CD4-positive, alpha-beta T cell treated with Interleukin-6 at 100 ng/mL for 8 hours (primary cell): ENCODE measurements at places on chromosomes 5 and 9.
A peak's percentile ranks its signal among the peaks of the same experiment; 100 is the strongest.

GRCh38 chr5:158897444-158898160 is 202.1 kb downstream of the EBF1 start:
- DNase-seq = no peak

GRCh38 chr5:137201876-137202275 is 297.2 kb downstream of the SPOCK1 start:
- no peak for DNase-seq

DNA sequence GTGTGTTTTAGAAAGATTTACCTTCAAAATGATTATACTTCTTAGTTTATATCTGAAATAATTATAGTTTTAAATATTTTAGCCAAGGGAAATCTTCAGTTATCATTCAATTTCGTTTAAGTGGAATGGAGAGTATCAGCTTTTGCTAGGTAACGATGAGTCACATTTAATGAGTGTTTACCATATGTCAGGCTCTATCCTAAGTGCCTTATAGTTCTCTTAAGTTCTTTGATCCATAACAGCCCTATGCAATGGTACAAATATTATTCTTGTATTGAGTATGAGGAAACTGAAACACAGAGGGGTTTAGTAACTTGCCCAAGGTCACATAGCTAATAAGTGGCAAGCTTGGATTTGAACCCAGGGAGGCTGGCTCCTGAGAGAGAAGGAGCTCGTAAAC is 37.5 kb upstream of the SHB start:
- DNase-seq = no peak

DNA sequence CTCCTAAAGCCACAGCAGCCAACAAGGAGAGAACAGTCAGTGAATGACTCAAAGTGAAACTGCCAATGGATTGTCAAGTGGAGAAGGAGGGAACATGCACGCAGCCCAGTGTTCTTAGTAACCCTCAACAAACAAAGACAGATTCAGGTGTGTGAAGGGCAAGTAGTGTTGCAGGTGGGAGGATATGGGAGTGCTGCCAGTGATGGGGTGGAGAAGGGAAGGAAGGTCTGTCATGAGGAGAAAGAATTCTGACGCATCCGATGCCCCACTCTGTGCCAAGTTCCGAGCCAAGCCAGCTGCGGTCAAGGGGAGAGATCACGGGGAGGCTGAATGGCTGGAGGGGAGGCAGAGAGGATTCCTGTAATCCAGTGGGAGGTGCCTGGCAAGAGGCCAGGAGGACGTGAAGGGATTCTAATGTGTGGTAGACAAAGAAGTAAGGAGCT is 56.5 kb downstream of the CAST start:
- no peak for DNase-seq

GRCh38 chr5:80713631-80714030 is 58.8 kb upstream of the DHFR start:
- no peak for DNase-seq

- no peak for DNase-seq
Measured at GRCh38 chr5:136375920-136376319, 10.6 kb upstream of the TRPC7 start.

DNA sequence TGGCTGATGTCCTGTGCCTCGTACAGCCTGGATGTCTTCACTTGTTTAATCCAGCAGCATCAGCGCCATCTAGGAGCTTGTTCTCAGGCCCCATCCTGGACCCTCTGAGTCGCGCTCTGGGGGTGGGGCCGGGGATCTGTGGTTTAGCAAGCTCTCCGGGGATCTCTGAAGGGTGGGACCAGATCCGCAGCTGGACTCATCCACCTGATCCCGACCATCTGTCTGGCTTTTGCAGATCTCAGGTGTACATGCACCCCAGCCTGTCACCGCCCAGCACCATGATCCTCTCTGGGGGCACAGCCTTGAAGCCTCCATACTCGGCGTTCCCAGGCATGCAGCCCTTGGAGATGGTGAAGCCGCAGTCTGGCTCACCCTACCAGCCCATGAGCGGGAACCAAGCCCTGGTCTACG is 15.1 kb upstream of the POMT1 start:
- DNase-seq = no peak

- DNase-seq = no peak
Measured at GRCh38 chr5:145509336-145510136, 325.6 kb downstream of the PRELID2 start.

DNA sequence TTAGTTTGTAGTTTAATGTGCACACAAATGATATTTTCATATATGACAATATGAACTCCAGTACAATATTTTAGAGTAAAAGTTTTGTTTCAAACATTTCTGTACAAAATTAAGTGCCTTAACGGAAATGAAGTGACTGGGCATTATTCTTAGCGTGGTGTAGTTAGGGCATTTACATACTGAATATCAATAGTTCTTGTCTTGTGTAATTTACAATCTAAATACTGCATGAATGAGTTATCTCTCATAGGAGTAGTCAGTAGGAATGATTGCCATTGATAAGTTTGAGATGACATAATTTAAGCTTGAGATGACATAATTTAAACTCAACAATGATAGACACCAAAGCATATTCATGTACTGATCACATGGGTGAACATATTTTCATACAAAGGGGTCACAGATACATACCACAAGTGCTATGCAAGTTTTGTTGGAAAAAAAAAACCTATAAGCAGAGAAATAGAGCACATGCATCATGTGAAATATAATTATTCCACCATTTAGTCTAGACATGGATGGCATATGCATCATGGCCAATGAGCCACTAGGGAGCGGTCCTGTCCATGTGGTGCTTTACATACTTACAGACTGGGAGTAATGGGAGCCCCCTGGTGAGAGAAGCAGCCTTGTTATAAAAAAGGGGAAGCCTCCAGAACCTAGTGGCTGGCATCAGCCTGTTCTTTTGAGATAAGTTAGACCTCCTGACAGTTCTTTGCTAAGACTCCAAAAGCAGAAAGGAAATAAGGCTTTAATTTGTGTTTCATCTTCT is 1523.9 kb downstream of the MAT2B start:
- no peak for DNase-seq

- DNase-seq = no peak
Measured at GRCh38 chr5:41196197-41196596, 17.1 kb downstream of the C6 start.

DNA sequence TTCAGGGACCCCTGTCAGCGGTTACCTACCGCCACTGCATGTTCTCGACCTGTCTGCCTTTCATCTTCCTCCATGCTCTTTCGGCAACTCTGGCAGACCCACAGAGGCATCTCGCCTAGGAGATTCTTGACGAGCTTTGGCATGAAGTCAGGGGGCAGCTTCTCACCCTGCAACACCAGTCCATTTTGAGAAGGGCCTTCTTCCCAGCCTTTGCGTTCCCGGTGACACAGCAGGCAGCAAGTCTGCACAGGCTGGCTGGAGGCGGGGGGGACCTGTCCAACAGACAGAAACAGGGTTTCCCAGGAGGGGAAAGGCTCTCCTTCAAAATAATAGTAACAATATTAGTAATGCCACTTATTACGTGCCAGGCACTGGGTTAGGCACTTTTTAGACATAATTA is 15.5 kb downstream of the FAM193B start:
- DNase-seq = no peak

- no peak for DNase-seq
Measured at GRCh38 chr5:107668154-107669095, 2.3 kb downstream of the EFNA5 start.

GRCh38 chr5:90134892-90135291 is 274.7 kb downstream of the CETN3 start:
- no peak for DNase-seq

DNA sequence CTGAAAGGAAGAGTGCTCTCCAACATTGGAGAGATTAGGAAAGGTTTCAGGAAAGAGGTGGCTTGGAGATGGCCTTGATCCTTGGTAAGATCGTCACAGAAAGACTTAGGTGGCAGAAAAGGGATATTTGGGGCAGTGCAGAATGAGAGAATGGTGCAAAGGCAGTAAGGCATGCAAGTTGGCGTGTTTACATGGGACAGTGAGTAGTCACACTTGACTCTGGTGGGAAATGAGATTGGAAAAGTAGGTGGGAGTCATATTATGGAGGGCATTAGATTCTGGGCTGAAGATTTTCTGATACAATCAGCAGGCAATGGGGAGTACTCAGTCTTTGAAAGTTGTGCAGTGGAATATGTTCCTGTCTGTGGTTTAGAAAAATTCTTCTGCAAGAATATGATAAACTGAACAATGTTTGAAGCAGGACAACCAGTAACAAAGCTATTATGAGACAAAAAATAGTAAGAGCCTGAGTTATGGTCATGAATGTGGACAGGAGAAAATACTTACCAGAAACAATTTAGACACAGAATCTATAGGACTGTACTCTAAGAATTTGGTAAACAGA is 76.2 kb upstream of the ANKRD55 start:
- DNase-seq = no peak

DNA sequence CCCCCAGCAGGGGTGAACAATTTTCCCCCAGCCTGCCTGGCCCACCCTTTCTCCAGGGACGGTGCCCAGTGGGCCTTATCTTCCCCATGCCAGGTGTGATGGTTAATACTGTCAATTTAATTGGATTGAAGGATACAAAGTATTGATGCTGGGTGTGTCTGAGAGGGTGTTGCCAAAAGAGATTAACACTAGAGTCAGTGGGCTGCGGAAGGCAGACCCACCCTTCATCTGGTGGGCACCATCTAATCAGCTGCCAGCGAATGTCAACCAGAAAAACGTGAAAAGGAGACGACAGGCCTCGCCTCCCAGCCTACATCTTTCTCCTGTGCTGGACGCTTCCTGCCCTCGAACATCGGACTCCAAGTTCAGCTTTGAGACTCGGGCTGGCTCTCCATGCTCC is 5.6 kb upstream of the FUT7 start:
- DNase-seq = no peak

DNA sequence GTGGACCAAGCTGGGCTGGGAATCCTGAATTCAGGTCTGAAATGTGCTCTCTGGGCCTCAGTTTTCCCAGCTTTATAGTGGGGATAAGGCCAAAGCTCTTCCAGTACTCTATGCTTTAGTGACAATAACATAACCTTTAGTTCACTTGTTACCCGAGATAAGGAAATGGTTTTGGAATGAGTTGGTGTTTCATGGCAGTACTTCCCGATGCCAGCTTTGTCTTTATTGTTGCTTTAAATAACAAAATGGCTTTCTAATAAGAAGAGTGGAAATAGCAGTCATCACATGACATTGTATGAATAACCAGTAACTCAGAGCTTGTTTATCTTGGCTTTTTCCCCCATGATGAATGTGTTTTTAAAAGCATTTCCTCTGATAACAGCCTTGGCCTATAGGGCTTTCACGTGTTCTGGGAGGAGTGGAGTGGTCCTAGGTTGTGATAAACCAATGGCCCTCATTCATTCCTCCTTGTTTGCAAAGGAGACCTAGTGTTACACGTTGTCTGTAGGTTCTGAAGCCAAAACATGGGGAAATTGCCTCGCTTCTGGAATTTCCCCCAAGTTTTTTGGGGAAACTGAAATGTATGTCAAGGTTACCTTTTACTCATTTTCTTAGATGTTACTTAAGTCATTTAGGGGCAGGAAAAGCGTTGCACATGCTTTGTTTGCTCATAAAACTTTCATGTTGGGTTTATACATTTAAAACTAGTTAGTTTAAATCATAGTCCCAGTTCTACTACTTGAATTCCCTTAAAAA is 53.7 kb downstream of the ZNF618 start:
- DNase-seq = no peak

DNA sequence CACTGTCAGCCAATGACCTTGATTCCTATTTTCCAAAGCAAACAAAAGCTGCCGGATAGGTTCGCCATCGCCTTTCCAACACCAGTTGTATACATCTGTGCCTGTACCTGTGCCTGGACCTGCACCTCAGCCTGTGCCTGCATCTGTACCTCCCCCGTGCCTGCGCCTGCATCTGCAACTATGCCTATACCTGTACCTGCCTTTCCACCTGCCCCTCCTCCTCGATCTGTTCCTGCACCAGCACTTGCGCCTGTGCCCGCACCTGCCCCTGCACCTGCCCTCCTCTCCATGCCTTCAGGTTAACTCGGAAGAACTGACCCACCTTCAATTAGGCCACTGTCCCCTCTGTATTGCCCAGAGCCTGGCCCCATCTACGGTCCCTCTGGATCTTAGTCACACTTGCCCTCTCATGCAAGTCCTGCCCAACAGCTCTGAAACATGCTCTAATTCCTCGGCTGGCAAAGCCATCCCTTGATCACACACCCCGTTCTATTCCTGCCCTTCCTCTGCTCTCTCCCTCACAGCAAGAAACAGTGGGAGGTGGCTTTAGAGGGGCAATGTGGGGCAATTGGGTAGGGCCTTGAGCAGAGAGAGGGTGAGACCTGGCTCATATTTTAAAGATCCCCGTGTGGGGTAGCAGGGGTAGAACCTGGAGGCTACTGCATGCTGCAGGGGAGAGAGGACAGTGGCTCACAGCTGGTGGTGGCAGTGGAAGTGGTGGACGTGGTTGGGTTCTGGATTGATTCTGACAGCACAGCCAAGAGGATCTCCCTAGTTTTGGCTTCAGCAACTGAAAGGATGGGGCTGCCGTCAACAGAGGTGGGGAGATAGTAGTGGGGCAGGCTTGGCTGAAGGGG is 59.6 kb upstream of the PHYKPL start:
- no peak for DNase-seq

DNA sequence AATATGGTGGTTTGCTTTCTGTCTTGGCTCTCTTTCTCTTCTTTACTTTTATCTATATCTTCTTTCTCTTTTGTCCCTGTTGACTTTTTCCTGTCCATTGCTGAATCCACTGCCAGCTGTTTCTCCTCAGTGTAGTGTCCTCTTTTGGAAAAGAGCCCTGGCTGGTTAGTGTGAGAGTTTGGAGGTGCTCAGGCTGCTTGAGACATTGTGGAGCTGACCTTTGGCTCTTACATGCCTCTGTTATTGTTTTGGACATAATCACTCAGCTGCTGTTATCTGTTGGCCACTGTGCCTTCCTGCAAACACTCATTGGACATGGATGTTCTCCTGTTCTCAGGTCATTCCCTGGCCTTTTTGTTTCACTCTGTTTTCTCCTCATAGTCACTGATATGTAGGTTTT is 295.4 kb upstream of the RIOK2 start:
- DNase-seq = no peak

- DNase-seq = no peak
Measured at GRCh38 chr5:2886531-2886930, 135.1 kb upstream of the IRX2 start.

DNA sequence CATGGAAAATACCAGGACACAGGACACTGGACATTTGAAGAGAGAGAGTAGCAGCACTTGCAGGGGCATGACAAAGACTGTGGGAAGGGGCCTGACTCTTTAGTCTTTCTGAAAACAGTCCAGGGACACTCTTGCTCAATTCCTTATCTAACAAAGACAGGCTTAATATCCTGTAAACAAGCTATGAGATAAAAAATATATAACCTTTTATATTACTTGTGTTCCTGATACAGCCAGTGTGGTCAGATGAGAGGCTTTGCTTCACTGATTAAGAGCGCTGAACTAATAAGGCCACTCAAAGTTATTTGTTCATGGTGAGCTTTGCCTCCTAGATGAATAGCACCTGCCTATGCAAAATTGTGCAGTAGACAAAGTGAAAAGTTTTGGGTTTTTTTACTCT is 518.7 kb downstream of the LRRC70 start:
- DNase-seq = no peak

DNA sequence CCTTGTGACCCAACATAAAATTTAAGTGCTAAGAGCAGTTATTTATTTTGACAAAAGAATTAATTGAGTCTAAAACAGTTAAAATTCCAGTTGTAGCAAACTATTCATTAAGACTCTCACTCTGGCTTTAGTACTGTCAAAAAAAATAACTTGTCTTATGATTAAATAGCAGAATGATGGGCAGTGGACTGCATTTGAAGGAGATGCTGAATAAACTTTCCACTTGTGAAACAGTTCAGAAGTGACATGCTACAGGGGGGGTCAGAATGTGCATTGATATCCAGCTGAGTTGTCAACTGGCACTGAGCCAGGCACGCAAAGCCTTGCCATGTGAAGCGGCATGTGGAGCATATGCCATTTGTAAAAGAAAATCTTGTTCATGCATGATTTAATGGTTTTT is 76.0 kb downstream of the FCHO2 start:
- DNase-seq = no peak

GRCh38 chr5:174311531-174312269 is 266.2 kb downstream of the NSG2 start:
- peak; percentile 42 for DNase-seq
